Small intestine (tissue), 16 donors: ENCODE measurements at places on chromosomes 2 and 18. TPM values are rescaled to one million over a fixed set of nuclear protein-coding genes. Genes with fewer than 3 reads are reported as not detected.

The LBX2 gene
- polyA plus RNA-seq, result 2.3 TPM

The CACNB4 gene
- polyA plus RNA-seq, result 0.27 TPM

The B3GNT2 gene
- polyA plus RNA-seq, result 14.1 TPM

The EPHA4 gene
- polyA plus RNA-seq, result 2.9 TPM

The GAL3ST2 gene
- not detected for polyA plus RNA-seq

The KLHL41 gene
- 9.3 TPM for polyA plus RNA-seq

The HNMT gene
- polyA plus RNA-seq, result 37.8 TPM

The KIF1A gene
- polyA plus RNA-seq, result 7.7 TPM

The GPR75 gene
- not detected for polyA plus RNA-seq

The CREG2 gene
- polyA plus RNA-seq, result 6.8 TPM

The COBLL1 gene
- 5.6 TPM for polyA plus RNA-seq

DNA sequence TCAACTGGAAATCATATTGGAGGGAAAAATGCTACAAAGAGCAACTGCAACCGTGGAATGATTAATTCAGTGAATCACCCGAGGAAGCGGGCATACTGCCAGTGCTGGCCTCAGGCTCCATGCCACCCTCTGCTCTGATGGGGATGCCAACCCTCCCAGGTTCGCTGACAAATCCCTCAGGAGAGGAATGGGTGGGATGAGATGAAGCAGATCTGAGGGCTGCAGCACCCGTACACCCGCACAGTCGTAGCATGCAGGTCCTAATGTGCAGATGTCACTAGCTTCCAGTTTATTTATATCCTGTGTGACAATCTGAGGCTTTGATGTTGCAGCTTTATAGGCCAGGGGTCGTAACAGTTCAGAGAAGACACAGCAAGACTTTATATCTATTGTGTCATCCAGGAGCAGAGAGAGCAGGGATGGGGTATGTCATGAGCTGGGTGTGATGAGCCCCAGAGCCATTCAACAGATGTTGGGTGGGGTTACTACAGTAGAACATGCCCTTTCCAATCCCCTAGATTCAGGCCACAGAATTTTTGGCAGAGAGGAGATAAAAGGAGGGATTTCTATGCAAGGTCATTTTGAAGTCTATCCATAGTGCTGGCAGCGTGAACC is 44.6 kb downstream of the DPP4 start:
- DNase-seq, result no peak

DNA sequence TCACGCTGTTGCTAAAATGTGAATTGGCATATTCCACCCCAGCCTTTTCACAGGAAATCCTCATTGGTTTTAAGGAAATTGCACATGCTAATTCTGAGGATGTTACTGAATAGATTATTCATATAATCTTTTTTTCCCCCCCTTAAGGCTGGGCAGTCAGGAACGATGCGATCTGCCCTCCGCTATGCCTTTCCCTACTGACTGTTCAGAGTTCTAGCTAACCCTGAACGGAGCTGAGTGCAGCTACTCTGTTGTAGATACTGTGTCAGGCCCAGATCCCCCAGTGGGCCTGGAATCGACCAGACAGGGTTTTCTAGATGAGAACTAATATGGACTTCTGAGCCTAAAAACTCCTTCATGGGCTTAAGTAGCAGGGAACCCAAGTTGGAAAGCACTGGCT is 192.2 kb downstream of the TCF4 start:
- no peak for DNase-seq

DNA sequence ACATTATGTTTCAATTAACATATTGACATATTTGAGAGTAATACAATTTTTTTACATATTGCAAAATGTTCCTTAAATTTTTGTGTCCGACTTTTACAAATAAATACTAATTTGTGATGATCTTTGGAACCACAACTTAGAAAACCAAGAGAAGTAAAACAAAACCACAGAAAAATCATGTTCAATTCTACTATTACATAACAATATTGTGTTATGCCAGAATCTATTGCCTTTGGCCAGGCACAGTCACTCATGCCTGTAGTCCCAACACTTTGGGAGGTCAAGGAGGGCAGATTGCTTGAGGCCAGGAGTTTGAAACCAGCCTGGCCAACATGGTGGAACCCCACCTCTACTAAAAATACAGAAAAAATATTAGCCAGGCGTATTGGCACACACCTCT is 92.8 kb upstream of the APCDD1 start:
- DNase-seq, result no peak

DNA sequence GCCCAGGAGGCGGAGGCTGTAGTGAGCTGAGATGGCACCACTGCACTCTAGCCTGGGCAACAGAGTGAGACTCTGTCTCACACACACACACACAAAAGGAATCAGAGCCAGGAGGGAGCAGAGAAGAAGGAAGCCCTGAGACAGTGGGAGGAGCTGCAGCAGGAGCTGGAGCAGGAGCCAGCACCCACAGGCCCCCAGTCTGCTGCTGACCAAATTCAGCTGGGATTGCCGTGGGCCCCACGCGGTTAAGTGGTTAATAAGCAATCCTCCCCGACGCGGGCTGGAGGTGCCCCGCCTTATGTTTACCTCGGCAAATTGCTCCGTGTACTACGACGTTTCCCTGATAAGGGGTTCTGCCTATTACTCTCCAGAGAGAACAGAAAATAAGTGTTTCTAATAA is 265.3 kb downstream of the TWIST2 start:
- DNase-seq, result peak; percentile 82

DNA sequence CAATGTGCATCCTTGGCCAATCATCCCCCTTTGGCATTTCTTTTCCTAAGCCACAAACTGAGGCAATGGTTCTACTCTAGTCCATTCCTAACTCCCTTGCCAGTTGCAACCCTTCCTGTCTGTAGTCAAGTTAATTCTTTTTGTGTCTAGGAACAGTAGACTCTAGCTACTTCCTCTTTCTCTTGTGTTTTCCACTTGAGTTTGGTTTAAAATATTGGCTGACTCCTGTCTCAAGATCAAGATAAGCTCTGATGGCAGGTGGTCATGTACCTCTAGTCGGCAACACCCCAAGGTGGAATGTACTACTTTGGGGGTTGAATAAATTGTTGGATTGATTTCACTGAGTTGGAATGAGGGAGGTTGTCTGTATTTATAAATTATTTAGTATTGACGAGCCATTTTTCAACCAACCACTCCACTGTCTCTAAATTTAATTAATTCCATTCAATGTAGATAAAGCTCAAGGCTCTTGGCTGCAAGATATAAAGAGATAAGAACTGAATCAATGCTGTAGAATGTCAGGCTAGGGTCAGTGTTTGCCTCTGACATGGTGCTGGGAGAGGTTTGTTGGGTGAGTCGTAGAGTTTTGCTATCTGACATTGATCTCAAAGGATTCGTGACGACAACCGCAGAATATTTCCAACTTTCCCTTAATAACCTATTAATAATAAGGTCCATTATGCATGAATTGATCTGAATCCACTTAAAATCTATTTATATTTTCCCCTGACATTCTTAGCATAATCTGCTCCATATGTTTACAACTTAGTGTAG is 188.7 kb upstream of the APCDD1 start:
- no peak for DNase-seq

DNA sequence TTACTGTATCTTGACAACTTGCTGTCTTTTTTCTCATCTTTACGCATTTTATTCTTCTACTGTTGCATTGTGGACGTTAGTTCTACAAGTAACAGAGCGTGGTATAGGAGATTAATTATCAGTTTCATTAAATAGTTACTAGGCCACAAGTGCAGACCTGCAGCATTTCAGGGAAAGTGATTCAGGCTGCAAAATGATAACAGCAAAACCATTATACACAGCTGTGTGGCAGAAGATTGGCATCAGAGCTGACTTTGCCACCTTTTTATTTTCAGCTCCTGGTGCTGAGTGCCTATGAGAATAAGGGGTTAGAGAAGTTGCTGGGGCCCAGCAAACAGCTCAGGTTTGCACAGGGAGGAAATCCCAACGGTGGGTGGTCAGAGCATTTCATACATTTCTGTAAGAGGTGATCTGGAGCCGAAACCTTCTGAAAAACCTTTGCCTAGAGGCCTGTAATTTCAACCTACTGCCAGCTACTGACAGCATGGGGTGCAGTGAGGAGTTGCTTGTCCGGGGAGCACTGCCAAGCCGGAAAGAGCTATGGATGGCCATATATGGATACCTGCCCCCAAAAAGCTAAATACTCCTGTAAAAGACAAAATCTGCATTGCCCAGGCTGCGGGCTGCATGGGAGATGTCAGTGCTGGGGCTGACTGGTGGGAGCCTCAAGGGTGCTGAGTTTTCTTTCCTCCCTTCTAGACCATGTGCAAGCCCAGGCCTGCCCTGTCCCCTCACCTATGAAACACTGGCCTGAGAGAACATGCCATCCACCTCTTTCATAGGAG is 2.7 kb upstream of the CCBE1 start:
- no peak for DNase-seq

DNA sequence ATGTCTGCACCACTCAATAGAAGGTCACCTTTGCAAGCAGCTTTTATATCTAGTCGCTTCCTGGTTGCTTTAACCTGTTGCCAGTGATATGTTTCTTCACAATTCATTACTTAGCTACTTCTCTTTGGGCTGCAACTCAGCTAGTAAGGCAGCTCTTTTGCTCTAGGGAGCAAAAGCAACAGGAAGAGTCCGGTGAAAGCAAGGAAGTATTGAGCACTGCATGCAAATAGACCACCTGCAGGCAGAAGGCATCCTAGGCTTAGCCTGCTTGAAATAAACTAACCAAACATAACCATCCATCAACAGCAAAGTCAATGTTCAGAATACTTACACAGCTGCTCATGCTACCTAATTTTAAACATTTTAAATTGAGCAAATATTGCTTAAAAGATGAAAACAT is 529.2 kb upstream of the LINC00305 start:
- no peak for DNase-seq

DNA sequence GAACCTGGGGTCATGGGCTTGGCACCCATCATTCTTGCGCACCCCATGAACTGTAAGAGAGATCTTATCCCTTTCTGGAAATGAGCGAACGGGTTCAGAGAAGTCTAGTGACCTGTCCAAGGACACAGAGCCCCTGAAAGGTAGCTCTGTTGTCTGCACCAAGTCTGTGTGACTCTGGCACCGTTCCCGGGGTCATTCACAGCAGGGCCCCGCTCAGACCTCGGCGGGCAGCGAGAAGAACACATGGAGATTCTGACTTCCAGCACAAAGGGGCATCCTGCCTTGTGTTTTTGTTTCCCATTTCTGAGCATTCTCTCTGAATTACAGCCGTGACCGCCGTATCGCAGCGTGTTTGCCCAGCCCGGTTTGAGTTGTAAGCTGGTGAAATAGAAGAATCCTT is 231.7 kb downstream of the KLHL29 start:
- no peak for DNase-seq

DNA sequence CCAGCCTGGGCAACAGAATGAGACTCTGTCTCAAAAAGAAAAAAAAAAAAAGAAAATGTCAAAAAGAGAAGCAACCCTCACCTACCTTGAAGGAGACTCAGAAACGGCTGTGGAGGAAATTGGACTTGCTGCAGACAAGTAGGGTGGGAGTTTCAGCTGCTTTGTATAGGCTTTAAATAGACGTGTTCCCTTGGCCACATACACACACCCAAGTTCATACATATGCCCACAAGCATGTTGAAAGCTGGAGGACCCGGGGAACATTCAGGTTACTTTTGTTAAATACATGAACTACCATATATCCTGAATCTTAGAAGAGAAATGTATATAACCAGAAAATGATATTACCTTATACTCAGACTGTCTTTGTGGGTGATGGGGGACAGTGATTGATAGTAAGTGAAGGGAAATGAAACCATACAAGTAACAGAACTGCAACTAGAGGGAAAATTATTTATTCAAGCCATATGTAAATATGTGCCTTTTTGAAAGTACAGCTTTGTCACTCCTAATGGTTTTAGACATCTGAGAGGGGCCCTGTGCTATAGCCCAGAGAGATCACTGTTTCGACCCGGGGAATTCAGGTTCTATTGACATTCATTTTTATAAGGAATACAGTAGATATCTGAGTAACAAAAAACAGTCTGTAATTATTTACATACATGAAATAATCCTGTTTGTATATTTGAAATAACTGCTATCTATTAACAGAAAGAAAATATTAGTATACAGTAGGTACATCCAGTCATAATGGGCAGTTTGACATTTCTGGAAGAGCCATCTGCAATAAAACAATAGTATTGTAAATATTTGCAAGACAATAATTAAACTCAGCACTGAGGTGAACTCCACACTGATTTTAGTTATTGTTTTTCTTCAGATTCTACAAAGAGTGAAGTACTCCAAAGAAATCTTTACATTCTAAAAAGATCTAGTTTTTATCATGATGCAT is 48.0 kb upstream of the TGIF1 start:
- DNase-seq, result no peak

GRCh38 chr2:217650716-217651360 is 352.0 kb downstream of the TNS1 start:
- DNase-seq, result peak; percentile 88

DNA sequence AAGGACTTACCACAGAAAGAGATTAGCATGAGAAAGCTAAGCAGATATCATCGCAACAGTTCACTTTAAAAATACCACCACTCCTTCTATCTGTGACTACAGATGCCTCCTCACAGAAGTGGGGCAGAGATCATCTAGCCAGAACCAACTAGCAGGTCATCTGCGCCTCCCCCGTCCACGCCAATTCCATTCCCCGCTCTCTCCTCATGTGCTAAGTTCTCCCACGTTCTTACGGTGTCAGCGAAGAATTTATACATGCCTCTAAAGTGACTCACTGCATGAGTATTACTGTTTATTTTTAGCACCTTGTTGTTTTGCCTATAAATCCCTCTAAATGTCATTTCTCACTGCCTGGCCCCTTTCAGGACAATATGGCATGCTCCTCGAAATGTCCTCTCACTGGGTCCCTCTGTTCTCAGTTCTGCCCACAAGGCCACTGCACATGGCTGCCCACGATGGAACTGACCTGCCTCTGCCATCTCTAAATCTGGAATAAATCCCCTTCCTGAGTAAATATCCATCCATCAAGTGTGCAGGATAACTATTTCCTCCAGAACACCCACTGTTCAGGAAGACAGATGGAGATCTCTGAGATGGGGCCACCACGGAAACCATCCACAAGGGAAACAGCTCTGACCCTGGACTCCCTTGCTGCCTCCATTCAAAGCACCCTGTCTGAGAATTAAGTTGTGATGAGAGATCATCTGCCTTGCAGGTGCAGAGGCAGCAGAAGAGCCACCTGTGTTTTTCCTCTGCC is 137.7 kb downstream of the IRS1 start:
- DNase-seq, result no peak

DNA sequence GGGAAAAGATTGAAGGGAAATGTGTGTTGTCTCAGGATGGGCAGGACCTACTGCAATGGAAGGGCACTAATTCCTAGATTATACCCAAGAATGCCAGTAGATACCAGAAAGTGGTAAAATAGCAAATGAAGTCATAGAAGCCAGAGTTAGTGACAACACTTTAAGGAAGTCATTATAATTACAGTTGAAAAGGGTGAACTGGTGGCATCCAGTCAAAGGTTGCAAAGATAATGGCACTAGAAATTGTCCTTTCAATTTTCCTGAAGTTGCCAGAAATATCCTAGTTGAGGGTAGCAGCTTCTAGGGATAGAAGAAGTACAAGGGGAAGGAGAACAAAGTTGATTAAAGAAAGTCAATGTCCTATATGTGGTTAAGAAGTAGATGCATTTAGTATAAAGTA is 68.8 kb upstream of the GLS start:
- peak; percentile 59 for DNase-seq
